ENCODE measurements at places on chromosomes 2 and 18.
A peak's percentile ranks its signal among the peaks of the same experiment; 100 is the strongest.

DNA sequence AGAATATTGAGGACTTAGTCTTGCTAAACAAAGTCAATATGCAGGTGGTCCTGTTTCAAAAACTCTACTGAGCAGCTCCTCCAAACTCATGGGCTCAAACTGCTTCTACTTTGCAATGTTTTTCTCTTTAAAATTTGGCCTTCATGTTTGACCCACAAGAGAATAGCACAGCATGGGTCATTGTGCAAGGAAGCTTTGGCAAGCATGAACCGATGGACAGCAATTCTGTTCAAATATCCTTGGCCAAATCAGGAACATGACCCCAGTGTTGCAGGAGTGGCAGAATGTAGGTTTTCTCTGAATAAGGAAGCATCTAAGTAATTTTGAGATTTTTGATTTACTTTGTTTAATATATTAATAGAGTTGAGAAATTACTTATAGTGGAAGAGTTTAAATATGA lies 477.9 kb downstream of the KCNJ3 start:
- DNase-seq = no peak

- no peak for DNase-seq
Observed at GRCh38 chr2:218386505-218387368, 4.7 kb downstream of the SLC11A1 start.

DNA sequence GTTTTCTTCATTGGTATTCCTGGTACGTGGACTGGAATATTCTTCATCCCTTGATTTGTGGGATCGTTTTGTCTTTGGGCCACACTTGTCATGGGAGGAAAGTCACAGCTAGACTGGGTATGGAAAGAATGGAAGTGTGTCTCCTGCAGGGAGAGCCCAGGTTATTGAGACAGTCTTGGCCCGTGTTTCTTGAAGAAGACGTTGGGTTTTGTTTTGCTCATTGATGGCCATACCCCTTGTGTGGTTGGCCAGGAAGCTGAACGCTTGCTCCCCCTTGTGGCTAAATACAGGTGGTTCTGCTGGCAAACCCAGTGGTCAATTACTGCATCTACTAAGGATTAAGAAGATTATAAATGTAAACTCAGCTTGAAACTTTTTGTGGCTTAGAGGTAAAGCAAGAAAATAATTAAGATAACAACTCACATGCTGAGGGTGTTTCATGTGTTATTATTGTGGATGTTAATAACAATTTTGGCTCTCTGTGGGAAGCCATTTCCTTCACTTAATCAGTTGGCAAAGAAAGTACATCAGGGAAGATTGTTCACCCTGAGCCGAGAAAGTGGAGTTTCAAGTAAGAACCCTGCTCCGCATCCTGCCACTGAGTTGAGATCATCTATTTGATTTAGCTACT lies 91.8 kb downstream of the NEDD4L start:
- peak; percentile 23 for DNase-seq

DNA sequence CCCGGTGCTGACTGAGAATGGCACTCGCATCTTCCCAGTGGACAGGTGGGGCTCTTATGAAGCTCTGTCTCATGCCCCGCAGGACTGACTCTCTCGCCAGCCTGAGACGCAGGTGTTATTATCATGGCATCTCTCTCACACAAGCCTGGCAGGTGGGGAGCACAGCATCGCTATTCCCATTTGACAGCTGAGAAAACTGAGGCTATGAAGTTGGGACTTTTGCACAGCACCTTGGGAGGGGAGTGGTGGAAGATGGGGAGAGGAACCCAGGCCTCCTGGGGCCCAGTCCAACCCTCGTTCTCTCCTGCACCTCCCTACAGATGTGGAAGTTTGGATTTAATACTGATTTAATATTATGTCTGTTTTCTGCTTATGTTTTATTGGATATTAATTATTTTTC lies 9.0 kb upstream of the NTSR2 start:
- DNase-seq = no peak

DNA sequence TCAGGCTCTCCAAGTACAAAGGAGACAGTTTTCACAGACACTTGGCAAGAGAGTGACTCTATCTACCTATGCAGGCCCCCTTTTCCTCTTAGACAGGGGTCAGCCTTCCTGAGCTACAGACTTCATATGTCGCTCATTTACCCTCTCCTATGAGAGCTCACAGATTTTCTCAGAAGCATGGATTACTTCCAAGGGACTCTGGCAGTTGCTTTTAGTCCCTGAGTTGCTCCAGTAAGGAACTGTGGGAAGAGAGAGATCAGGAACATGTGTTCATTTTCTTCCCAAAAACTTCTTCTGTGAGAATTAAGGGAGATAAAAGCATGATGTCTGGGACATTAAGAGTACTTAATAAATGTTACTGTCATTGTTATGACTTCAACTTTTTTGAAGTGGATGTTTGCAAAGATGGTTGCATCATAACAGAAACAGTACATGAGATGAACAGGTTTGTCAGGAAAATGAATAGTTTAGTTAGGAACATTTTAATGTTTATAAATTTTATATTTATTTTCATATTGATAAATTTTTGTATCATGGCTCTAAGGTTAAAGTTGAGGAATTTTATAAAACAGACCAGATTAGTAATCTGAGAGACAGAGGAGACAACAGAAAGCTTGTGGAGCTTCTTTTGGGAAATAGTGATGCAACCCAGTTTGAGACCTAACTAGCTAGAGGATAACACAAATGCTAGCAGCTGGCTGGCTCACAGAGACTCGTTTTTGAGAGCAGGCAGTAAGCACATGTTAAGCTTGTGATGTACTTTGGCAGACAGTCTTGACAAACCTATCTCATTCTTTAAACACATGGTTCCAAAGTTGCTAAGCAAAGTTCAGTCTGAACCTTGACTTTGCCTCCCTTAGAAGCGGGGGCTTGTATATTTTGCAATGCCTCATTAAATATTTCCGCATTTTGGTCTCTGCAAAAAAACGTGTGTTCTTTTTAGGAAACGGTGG lies 21.7 kb upstream of the UGP2 start:
- peak; percentile 25 for DNase-seq

- no peak for DNase-seq
Observed at GRCh38 chr2:101608408-101609310, 88.8 kb upstream of the MAP4K4 start.

- no peak for DNase-seq
Observed at GRCh38 chr2:160977854-160978253, 182.4 kb upstream of the TANK start.

All from NCI-H446 treated with DMSO at 0.1 percent for 48 hours (cell line).